Transverse colon (tissue), 4 donors: ENCODE measurements at places on chromosomes 11 and 22. TPM values are rescaled to one million over a fixed set of nuclear protein-coding genes. Genes with fewer than 3 reads are reported as not detected.

The PIH1D2 gene
- 0.68 TPM for total RNA-seq

The NUP160 gene
- 44.6 TPM for total RNA-seq

The SERPIND1 gene
- not detected for total RNA-seq

The RAB3IL1 gene
- total RNA-seq = 1.2 TPM

The RASSF10 gene
- not detected for total RNA-seq

The ADAMTS8 gene
- 0.27 TPM for total RNA-seq

The OR4D5 gene
- total RNA-seq = not detected

The SHISAL1 gene
- 1.9 TPM for total RNA-seq

The C11orf91 gene
- not detected for total RNA-seq

The RTN4R gene
- not detected for total RNA-seq

The CSF2RB gene
- total RNA-seq = 9.7 TPM

The MS4A1 gene
- total RNA-seq = not detected

- no peak for DNase-seq
Measured at GRCh38 chr11:46370253-46370652, 11.2 kb upstream of the MDK start.

- no peak for DNase-seq
Measured at GRCh38 chr11:119599864-119600541, 129.0 kb downstream of the NECTIN1 start.

- DNase-seq = no peak
Measured at GRCh38 chr11:73028611-73029010, 113.5 kb downstream of the FCHSD2 start.

DNA sequence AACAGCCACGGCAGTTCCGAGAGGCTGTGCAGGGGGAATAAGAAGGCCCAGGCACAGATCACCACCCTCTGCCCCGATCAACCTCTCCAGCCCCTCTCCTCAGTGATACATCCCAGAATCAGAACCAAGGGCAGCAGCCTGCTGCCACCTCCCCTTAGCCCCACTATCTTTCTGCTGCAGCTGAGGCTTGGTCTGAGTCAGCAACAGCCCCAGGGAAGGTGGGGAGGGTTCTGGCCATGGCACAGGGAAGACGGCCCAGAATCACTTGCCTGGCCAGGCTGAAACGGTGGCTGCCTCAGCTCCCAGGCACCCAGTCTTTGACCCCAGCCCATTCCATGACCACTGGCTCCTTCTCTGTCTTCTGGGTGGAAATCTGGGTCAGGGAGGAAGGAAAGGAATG, 2.3 kb downstream of the CHID1 start:
- DNase-seq = no peak

DNA sequence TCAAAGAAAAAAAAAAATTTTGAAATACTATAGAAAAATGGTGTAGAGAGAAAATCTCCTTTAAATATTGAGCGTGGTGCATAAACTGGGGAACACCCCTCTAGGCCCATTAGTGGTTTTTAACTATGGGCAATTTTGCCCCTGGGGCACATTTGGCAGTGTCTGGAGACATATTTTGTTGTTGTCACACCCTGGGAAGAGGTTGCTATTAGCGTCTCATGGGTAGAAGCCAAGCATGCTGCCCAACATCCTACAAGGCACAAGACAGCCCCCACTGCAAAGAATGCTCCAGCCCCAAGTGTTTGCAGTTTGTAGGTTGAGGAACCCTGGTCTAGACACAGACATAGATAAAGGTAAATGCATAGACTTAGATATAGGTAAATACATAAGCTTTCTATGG, 92.6 kb downstream of the KIAA1671 start:
- no peak for DNase-seq

DNA sequence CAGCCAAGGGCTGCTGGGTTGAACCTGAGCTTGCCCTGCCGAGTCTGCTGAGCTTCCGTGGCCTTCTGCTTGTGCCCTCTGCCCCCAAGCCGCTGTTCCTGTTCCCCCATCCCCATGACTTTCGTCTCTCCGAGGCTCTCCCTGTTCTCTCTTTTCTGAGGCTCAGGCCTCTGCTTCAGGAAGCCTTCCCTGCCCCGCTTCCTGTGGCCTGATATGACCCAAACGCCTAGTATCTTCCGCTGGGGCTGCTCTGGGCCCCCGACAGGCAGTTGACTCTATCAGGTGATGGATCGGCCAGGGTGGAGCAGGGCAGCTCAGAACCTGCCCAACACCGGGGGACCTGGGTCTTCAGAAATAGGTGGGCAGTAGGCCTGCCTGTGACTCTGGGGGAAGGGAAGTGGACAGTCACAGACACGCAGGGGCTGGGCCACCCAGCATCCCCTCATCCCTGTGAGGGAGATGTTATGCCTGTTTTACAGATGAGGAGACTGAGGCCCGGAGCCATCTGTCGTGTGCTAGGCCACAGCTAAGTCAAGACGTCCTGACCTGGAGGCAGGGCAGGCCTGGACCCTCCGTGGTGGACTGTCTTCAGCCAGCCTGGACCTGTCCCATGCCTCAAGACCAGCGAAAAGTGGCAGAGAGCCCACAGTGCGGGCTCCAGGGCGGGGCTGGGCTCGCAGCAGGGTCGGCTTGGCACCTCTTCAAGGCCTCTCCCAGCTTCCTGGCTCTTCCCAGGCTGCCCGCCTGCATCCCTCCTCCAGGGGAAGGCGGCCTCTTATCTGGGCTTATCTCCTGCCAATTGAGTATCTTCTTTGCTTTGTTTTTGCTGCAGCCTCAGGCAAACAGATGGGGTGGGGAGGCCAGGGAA, 16.2 kb downstream of the BAD start:
- peak; percentile 75 for DNase-seq

DNA sequence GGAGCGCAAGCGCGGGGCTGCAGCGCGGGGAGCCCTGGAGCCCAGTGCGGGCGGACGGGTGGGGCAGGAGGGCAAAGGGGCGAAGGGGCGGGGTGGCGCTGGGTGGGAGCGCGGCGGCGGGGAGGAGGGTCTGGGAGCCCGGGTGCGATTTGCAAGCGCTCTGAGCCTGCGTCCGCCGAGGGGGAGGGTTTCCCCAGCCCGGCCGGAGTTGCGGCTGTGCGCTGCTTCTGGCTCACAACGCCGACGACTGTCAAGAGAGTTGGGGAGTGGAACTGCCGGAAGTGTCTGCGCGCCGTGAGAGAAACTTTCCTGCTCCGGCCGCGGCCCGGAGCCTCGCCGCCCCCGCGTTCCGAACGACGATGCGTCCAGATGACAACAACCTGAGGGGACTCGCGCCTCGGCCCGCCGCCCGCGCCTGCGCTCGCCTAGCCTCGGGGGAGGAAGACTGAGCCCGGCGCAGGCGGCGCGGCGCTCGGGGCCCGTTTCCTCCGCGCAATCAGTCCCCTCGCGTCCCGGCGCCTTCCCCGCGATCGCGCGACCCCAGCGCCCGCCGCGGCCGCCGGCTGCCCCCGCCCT, at the start of gene ARHGAP42:
Gene ARHGAP42, plus strand, starts transcription at position 235 of the 576 bp plus-strand sequence. CDS start 391 bp downstream, outside the sequence.
- DNase-seq = peak; percentile 77

DNA sequence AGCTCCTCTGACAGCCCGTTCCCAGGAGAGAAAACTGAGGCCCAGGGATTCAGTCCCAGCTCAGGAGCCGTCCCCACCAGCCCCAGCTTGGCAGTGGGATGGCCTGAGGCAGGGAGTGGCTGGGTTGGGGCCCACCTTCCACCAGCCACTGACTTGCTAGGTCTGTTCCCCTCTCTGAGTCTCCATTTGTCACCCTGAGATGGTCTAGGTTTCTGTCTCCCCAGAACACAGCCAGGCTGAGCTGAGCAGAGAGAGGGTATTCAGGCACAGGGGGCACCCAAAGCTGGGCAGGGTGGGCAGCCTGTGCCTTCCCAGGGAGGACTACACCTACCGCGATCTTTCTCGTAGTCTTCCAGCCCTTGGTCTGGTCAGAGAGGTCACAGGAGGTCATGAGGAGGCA, 95.7 kb downstream of the PDE2A start:
- DNase-seq = peak; percentile 0

GRCh38 chr11:3245071-3245470, 12.9 kb upstream of the MRGPRE start:
- DNase-seq = no peak

DNA sequence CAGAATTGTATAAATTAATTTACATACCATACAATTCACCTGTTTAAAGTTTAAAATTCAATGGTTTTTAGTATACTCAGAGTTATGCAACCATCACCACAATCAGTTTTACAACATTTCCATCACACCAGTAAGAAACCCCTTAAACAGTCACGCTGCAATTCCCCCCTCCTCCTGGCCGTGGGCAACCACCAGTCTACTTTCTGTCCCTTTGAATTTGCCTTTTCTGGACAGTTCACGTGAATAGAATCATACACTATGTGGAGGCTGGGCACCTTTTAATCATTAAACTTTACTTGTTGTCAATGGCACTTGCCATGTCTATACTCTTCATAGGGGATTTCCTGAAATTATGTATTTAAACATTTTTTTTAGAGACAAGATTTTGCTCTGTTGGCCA, 20.1 kb upstream of the SWAP70 start:
- no peak for DNase-seq

DNA sequence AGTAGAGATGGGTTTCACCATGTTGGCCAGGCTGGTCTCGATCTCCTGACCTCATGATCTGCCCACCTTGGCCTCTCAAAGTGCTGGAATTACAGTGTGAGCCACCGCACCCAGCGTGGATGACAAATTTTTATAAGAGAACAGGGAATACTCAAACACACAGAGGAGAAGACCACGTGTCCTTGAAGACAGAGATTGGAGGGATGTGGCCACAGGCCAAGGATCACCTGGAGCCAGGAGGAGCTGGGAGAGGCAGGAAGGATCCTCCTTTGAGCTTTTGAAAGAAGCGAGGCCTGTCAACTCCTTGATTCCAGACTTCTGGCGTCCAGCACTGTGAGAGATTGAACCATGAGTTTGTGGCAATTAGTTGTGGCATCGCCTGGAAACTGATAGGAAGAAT, 1049.5 kb downstream of the TBC1D22A start:
- DNase-seq = no peak

DNA sequence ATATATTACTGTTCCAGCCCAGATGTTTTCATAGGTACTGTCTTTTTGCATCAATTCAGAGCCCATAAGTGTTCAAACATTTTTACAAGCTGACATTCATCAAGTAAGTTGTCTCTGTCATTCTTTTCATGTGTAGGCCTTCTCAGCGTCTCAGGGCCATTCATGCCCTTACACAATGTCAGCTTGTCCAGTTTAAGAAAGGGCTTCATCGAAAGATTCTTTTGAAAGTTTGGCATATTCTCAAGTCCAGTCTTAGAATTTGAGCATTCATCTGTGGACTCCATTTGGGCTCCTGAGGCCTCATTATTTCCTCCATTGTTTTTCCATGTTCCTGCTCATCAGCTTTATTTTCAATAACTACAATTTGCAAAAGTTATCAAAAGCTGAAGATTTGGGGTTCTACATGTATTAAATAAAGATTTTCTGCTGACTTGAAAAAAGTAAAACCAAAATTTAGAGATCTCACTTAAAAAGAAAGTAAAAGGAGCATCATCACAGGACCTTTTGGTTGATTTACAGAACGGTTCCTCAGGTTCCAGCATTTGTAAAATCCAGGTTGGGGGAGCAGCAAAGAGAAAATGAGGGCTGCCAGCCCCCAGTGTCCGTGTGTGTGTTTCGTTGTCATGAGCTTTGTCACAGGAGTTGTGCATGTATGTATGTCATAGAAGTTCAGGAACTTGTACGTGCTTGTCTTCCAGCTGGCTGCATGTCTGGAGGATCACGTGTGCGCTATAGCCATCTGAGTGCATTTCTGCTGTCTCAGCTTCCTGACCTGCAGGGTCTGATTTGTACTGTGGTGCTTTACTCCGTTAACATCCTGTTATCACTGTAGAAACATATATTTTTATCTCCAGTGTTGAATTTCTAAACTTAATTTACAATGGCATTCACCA, 15.6 kb downstream of the MOV10L1 start:
- no peak for DNase-seq

DNA sequence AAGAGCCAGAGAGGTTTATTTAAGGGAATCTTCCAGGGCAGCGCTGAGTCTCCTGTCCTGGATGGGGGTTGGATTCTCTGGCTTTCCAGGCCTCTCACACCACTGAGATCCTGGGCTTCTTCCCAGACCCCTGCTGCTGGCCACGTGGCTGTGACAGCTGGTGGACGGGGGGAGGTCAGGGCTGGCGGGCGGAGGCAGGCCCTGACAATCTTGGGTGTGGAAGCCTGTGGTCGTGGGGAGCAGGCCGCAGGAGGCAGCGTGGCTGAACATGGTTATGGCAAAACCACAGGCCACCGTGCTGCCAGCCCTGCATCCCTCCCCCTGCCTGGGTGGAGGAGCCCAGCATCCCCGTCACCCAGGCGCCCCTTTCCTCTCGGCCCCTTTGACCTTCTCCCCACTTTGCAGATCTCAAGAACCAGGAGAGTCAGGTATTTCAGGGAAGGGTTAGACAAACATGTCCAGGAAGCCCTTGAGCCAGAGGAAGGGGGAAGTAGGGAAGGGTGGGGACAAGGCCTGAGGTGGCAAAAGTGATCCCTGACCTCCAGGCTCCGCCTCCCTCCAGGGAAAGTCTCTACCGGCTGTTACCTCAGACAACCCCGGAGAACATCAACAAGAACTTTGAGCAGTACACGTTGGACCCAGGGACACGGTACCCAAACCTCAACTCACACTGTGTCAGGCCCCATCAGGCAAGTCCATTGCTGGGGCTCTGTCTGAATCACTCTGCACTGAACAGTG, 111.8 kb downstream of the MICAL2 start:
- peak; percentile 69 for DNase-seq

DNA sequence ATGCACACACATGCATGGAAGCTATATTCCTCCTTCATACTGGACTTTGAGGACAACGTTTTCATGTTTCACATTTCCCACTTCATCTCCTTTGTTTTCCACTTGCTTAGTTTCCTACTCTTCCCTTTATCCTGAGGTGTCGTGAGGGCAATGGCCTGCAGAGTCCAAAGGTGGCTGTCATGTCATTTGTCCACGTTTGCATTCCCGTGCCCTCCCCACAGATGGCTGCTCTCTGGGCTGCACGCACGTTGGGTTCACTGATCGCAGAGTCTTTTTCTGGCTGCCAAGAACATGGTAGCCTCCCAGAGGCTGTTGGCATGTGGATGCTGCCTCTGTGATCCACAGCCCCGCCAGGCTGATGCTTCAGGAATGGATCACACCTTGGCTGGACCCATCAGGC, 256.0 kb downstream of the ST3GAL4 start:
- DNase-seq = no peak

GRCh38 chr11:3914805-3915204, 59.3 kb downstream of the STIM1 start:
- DNase-seq = no peak

GRCh38 chr11:44167046-44167445, 71.6 kb downstream of the EXT2 start:
- DNase-seq = no peak

GRCh38 chr11:5625281-5625680, 480 bp downstream of the TRIM34 start:
- DNase-seq = no peak

DNA sequence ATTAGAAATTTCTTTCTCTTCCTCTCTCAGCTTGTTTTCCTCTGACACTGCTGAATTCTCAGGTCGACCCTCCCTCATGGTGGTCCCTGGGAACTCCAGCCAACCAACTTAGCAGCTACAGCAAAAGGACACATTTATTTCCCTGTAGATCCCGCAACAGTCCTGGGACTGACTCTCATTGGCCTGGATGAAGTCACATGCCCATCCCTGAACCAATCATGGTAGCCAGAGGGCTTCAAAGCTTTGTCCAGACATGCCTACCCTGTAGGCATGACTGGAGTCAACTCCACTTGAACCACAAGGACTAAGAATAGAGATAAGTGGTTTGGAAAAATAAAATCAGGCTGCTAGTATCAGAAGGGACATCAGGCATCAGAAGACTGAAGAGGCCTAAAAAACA, 84.6 kb upstream of the LRRC55 start:
- DNase-seq = no peak

GRCh38 chr11:118657238-118657637, 22.2 kb downstream of the TREH start:
- no peak for DNase-seq
